ENCODE measurements at places on chromosomes 6 and 20. TPM values are rescaled to one million over a fixed set of nuclear protein-coding genes. Genes with fewer than 3 reads are reported as not detected.

DNA sequence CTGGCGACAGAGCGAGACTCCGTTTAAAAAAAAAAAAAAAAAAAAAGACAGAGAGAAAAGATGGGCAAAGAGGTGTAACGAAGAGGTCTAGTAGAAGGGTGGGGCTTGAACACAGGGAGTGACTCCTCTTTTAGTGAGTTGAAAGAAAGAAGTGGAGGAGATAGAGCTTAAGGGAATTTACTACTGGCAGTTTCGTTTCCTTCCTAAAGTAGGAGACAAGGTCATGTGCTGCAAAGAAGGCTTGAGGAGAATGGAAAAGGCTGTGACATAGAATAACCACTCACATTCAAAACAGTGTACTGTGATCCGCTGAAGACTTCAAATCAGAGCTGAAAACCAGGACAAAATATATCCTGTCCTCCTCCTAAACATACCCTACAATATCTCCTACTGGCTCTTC lies 63.8 kb upstream of the EIF2S2 start:
- peaks cover 2% of the 10 kb centered on the region for H3K4me1 ChIP-seq
- no peak overlapping the region for H3K4me3 ChIP-seq
- DNase-seq = no peak
- no peak overlapping the region for H3K27ac ChIP-seq

DNA sequence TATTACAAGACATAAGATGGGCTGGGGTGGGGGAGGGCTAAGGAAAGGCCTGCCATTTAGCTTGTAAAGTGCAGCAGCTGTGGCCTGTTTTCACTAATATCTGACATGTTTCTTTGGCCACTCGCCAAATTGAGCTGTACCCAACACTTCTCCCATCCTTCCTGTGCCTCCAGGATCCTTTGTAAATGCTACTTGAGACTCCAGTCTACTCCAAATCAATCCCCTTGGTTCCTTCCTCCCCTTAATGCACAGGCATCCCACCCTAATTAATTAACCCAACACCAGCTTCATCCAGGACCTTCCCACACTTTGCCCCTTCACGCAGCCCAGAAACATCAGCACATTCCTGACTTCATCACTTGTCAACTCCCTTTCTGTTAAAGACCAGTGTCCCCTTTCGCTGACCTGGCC lies 55.0 kb upstream of the TCF21 start:
- peaks cover 7% of the 10 kb centered on the region for H3K4me1 ChIP-seq
- H3K27ac ChIP-seq = peak overlapping the region; percentile 56
- H3K27me3 ChIP-seq = peaks cover 4% of the 10 kb centered on the region

GRCh38 chr6:33885132-33886057 lies 81.6 kb upstream of the MLN start:
- H3K4me3 ChIP-seq = no peak overlapping the region
- H3K27ac ChIP-seq = no peak overlapping the region
- H3K27me3 ChIP-seq = peaks cover 5% of the 10 kb centered on the region
- H3K4me1 ChIP-seq = peaks cover 13% of the 10 kb centered on the region

The FOXF2 gene
- total RNA-seq = 0.71 TPM

The ZC3H12D gene
- 48.7 TPM for total RNA-seq

GRCh38 chr6:101286146-101286545 lies 107.4 kb upstream of the GRIK2 start:
- no peak overlapping the region for H3K27ac ChIP-seq
- H3K4me1 ChIP-seq = no peaks in the 10 kb centered on the region
- peaks cover 2% of the 10 kb centered on the region for H3K27me3 ChIP-seq
- no peak overlapping the region for H3K4me3 ChIP-seq
- no peak for DNase-seq
- no peaks in the 10 kb centered on the region for H3K36me3 ChIP-seq

- H3K36me3 ChIP-seq = no peaks in the 10 kb centered on the region
- H3K27me3 ChIP-seq = no peaks in the 10 kb centered on the region
- H3K27ac ChIP-seq = no peak overlapping the region
- no peaks in the 10 kb centered on the region for H3K4me1 ChIP-seq
- no peak for DNase-seq
These were observed 758.7 kb upstream of the MAN1A1 start for GRCh38 chr6:120108061-120108795.

- no peaks in the 10 kb centered on the region for H3K36me3 ChIP-seq
- DNase-seq = no peak
- H3K27ac ChIP-seq = no peak overlapping the region
These were observed 3.6 kb upstream of the PLCB1 start for GRCh38 chr20:8128291-8129060.

GRCh38 chr6:112396221-112396620 lies 49.1 kb downstream of the RFPL4B start:
- DNase-seq = no peak
- H3K4me1 ChIP-seq = no peaks in the 10 kb centered on the region
- peaks cover 3% of the 10 kb centered on the region for H3K27me3 ChIP-seq

The VIP gene
- not detected for total RNA-seq

GRCh38 chr6:42163981-42164380 lies 9.2 kb upstream of the GUCA1A start:
- H3K4me1 ChIP-seq = peaks cover 15% of the 10 kb centered on the region
- no peak for DNase-seq
- H3K27ac ChIP-seq = no peak overlapping the region
- H3K4me3 ChIP-seq = no peak overlapping the region
- H3K27me3 ChIP-seq = peaks cover 10% of the 10 kb centered on the region

The NEURL2 gene
- total RNA-seq = 3.5 TPM

GRCh38 chr6:24831771-24832716 lies 33.3 kb upstream of the ARMH2 start:
- H3K4me3 ChIP-seq = no peak overlapping the region
- no peaks in the 10 kb centered on the region for H3K36me3 ChIP-seq
- H3K4me1 ChIP-seq = no peaks in the 10 kb centered on the region
- no peak overlapping the region for H3K27ac ChIP-seq

- no peaks in the 10 kb centered on the region for H3K27me3 ChIP-seq
- H3K4me3 ChIP-seq = no peak overlapping the region
- no peak for DNase-seq
- H3K4me1 ChIP-seq = no peaks in the 10 kb centered on the region
- no peak overlapping the region for H3K27ac ChIP-seq
These were observed 62.5 kb upstream of the TMEM170B start for GRCh38 chr6:11475016-11475415.

- no peaks in the 10 kb centered on the region for H3K4me1 ChIP-seq
- H3K36me3 ChIP-seq = no peaks in the 10 kb centered on the region
- H3K4me3 ChIP-seq = no peak overlapping the region
- no peak for DNase-seq
These were observed 46.4 kb downstream of the MOCS1 start for GRCh38 chr6:39887692-39888450.

DNA sequence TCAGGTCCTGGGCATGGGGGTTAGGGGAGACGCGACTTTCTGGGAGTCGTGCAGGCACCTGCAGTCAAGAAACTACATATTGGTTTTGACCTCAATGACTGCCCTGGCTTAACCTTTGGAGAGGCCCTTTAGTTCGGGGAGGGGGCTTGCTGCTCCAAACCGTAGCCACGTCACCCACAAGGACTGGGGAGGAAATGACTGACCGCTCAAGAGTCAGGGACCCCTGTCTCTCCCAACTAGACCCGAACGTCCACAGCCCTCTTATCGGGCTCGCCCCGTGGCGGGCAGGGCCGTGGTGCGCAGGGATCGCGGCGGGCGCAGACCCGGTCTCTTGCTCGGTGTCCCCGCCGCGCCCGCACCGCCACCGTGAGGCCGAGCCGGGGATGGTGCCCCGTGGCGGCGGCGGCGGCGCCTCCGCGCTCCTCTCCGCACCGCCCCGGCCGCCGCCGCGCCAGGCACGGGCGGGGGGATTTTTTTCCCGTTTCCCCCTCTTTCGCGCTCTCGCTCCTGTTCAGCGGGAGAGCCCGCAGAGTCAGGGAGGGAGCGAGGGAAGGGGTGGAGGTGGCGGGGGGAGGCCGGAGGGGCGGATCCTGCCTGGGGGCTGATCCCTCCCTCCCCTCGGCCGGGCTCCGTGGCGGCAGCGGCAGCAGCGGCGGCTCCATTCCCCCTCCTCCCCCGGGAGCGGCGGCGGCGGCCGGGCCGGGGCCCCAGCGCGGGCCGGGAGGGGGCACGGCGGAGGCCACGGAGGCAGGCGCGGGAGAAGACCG lies at the start of gene BRPF3:
BRPF3 (plus strand) TSS at position 632 of the 767 bp plus-strand sequence. CDS start 3,579 bp downstream, outside the sequence.
- peak within 1 kb of the TSS; percentile 91 for H3K27ac ChIP-seq
- H3K27me3 ChIP-seq = peaks cover 4% of the 10 kb centered on the region
- peaks cover 6% of the 10 kb centered on the region for H3K4me1 ChIP-seq
- H3K36me3 ChIP-seq = peaks cover 16% of the 10 kb centered on the region
- peak within 1 kb of the TSS; percentile 88 for H3K4me3 ChIP-seq

The LAMA2 gene
- total RNA-seq = 2.4 TPM

- H3K27ac ChIP-seq = no peak overlapping the region
- H3K4me3 ChIP-seq = no peak overlapping the region
- no peak for DNase-seq
- no peaks in the 10 kb centered on the region for H3K36me3 ChIP-seq
- no peaks in the 10 kb centered on the region for H3K27me3 ChIP-seq
- no peaks in the 10 kb centered on the region for H3K4me1 ChIP-seq
These were observed 69.2 kb downstream of the SLC23A2 start for GRCh38 chr20:4932061-4932460.

The SALL4 gene
- total RNA-seq = 41.0 TPM

GRCh38 chr6:144655376-144655775 lies 370.2 kb downstream of the UTRN start:
- H3K27ac ChIP-seq = no peak overlapping the region
- H3K4me3 ChIP-seq = no peak overlapping the region
- H3K27me3 ChIP-seq = peaks cover 4% of the 10 kb centered on the region
- H3K4me1 ChIP-seq = peaks cover 32% of the 10 kb centered on the region
- no peak for DNase-seq
- H3K36me3 ChIP-seq = no peaks in the 10 kb centered on the region

GRCh38 chr20:38730167-38730988 lies 6.1 kb downstream of the SLC32A1 start:
- H3K4me1 ChIP-seq = peaks cover 30% of the 10 kb centered on the region
- peak overlapping the region; percentile 75 for H3K27ac ChIP-seq
- H3K36me3 ChIP-seq = no peaks in the 10 kb centered on the region
- no peak for DNase-seq

The FRS3 gene
- 17.8 TPM for total RNA-seq

DNA sequence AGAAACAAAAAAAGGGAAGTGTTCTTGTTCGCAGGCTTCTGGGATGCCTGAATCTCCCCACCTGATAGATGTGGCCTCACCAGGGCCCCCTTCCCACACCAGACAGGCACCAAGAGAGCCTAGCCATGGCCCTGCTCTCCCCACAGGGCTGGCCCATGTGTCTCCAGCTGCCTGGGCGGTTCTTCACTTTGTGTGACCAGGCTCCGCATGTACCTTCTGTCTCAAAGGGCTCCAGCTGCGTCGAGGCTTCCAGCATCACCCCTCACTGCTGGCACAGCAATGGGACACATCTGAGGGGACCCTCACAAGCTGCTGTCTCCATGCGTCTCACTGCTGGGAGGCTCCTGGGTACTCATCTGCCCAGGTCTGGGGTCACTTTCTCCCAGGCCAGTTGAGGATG lies 362.9 kb downstream of the ZFAND3 start:
- H3K4me1 ChIP-seq = peaks cover 61% of the 10 kb centered on the region
- H3K27ac ChIP-seq = no peak overlapping the region
- no peaks in the 10 kb centered on the region for H3K36me3 ChIP-seq

DNA sequence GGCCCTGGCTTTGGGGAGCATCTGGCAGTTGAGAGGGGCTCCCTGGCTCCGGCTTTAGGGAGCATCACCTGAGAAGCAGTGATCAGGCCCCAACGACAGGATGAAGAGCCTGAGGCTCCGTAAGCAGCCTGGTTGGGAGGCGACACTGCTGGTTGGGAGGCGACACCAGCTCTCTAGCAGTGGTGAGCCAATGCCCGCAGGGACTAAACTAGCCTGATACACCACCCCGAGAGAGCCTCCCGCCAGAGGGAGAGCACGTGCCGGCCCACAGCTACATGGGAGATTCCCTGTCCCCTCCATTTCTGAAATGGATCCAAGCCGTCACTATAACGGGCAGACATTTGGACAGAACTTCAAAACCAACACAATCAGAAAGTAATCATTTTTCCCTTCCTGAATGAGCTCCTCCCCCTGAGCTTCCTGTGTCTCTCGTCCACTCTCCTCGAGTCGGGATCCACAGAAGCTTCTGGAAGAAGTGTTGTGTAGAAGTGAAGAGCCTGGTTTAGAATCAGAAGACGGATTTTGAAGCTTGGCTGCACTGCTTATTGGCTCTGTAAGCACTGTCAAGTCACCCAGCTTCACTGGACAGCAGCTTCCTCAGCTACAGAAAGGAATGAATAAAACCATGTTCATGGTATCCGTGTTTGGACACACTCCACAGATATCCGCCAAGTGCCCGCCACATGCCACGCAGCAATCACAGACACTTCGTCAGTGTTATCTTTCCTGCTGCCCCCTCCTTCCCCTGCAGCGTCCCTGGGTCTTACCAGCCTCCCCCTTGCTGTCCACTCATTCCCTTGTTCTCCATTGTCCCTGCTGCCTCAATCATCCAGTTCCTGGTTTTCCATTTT lies 199.6 kb downstream of the TTLL2 start:
- H3K36me3 ChIP-seq = no peaks in the 10 kb centered on the region
- peaks cover 6% of the 10 kb centered on the region for H3K27me3 ChIP-seq
- no peak overlapping the region for H3K4me3 ChIP-seq
- peaks cover 24% of the 10 kb centered on the region for H3K4me1 ChIP-seq

The SDCBP2 gene
- 4.0 TPM for total RNA-seq

DNA sequence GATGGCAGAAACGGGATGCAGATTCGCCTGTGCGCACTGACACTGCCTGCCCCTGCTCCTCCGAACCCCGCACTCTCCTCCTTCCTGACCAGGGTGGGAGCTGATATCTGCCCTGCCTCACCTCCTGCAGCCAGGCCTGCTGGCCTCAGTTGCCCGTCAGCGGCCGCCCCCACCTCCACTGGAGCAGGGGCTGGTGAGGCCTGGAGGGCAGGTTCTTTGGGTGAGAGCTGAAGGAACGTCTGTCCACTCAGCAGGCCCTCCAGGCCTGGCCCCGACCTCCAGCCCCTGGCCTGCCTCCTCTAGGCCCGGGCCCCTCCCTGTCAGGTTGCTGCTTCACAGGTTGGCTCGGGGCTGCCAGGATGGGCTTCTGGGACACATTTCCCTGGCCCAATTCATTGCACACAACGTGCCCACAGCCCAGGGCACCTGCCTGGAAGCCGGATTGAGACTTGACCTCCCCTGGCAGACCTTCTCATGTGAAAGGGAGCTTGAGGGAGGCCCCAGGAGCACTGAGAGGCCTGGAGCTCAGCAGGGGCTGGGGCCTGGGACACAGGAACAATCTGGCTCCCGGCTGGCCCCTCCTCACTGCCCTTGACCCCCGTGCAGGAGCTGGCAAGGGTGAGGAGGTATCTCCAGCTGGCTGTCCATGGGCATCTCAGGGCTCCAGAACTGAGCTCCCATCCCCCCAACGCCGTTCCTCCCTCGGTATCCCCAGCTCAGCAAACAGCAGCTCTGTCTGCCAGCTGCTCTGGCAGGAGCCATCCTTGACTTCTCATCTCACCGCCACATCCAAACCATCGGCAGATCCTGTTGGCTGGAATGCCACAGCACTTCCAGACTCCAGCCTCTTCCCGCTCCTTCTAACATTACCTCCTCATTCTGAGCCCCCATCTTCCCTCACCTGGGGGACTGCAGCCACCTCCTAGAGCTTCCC lies 39.5 kb downstream of the SPDEF start:
- peaks cover 15% of the 10 kb centered on the region for H3K4me1 ChIP-seq
- DNase-seq = no peak
- peak overlapping the region; percentile 32 for H3K4me3 ChIP-seq
- H3K36me3 ChIP-seq = no peaks in the 10 kb centered on the region
- peaks cover 12% of the 10 kb centered on the region for H3K27me3 ChIP-seq

Data from glutamatergic neuron (in vitro differentiated cells).